Spinal cord (tissue), 10 donors: ENCODE measurements at places on chromosomes 13 and 19.

DNA sequence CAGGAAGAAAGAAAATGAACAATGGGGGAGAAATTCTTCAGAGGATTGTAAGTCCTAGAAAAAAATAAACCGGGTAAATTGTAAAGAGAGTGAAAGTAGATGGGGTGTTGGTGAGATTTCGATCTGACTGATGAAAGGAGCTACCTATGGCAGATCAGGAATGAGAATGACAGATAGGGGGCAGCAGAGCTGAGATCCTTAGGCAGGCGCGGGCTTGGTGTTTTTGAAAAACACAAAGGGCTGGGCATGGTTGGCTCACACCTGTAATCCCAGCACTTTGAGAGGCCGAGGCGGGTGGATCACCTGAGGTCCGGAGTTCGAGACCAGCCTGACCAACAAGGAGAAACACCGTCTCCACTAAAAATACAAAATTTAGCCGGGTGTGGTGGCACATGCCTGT is 1468.6 kb upstream of the SLC10A2 start:
- DNase-seq, result no peak

- DNase-seq, result no peak
Observed at GRCh38 chr19:2315818-2316353, 7.9 kb upstream of the LINGO3 start.

DNA sequence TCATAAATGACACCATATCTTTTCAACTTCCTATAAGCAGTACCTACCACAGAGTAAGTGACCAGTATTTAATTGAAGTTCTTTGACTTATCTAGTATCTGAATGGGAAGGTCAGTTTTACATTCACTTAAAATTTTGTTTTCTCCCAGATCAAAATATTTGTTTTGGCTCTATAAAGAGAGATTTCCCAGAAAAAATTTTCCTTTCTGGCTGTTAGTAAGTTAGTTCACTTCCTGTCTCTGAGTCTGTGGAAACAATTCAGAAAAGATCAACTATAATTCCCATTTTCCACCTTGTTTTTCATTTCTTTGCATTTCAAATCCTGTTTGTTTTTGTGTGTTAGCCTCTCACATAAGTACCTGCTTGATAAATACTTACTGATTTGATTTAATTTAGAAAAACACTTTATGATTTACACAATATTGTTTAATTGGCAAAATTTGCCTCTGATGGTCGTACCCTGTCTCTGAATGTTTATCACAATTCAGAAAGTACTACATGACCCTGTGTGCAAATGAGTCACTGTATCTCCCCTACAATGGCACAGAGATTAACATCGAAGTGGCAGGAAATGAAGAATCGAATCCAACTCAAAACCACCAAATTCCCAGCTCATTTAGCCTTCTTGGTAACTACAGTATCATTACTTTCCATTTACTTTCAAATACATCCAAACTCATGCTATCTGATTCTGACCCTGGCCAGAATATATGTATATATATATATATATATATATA is 15.4 kb upstream of the MED4 start:
- no peak for DNase-seq

GRCh38 chr13:31835932-31836331 is 96.6 kb downstream of the RXFP2 start:
- no peak for DNase-seq

DNA sequence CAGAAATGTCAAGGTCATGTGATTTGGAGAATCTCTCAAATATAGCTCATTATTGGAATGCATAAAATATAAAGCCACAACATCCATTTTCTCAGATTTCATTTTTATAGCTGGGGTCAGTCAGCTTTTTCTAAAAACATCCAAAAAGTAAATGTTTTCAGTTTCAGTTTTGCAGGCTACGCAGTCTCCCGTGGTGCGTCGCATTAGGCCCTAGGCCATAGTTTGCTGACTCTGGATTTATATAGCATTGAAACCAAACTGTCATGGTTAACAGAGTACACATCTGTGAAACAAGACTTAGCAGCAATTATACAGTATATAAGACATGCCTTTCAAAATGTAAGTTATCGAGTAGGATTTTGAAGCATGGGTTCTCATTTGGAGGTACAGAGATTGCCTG is 140.0 kb downstream of the IRS2 start:
- DNase-seq, result no peak

DNA sequence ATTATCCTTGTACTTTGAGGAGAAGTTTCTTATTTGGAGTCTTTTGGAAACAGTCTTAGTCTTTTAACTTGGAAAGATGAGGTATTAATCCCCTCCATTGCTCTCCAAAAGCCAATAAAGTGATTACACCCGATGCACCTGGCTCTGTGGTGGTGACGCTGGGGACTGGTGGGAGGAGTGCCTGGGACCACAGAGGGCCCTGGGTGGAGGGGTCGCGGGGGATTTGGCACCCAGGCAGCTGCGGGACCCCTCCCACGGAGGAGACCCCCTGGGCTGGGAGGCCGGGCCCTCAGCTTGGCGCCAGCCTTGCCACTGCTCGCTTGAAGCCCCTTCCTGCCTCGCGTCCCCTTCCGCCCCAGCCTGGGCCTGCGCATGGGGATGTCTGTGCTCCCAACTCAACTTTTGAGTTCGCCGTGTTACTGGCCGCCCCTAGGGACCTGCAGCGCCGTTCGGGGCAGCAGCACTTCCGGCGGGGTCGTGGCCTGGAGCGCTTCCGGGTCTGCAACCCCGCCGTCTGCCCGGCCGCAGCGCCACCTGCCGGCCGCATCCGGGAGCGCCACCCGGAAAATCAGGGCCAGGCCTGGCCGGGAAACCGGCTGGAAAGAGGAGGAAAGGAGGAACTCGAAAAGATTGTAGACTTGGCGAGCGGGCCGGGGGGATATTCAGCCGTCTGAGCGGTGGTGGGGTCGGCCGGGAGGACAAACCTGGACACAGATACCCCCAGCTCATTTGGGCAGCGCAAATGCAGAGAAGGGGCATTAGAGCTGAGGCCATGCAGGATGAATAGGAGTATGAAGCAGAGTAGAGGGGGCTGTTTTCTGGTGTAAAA is 8.4 kb downstream of the PEAK3 start:
- no peak for DNase-seq

DNA sequence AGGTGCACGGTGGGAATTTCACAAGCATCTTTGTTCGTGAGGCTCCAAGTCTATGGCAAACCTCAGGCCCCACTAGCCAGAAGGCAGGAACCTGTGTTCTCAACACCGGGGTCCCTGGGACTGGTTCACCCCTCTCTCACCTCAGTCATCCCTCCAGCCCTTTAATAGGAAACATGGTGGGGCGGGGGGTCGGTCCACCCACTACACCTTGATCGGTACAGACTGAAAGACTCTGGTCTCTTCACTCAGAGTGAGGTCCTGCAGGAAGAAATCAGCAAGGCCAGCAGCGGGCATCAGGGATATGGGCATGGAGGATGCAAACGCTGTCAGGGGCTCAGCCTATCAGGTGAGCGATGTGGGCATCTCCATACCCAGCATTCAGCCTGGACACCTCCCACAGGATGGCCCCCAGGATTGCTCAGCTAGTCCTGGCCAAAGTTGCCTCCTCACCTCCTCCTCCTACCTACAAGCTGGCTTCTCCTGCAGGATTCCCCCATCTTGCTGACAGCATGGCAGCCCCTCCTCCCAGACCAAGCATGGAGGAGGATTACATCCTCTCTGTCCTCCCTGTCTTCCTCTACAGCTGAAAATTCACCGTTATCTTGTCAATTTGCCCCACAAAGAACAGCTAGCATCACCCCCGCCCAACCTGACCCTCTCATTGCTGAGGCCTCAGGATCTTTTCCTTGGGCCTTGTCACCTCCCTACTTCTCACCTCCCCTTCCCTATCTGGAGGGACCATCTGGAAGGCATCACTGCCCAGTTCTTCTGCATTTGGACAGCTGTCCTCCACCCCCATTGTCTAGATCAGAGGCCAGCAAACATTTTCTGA is 37.3 kb upstream of the CD33 start:
- no peak for DNase-seq

GRCh38 chr19:16263141-16263761 is 61.4 kb upstream of the KLF2 start:
- no peak for DNase-seq

DNA sequence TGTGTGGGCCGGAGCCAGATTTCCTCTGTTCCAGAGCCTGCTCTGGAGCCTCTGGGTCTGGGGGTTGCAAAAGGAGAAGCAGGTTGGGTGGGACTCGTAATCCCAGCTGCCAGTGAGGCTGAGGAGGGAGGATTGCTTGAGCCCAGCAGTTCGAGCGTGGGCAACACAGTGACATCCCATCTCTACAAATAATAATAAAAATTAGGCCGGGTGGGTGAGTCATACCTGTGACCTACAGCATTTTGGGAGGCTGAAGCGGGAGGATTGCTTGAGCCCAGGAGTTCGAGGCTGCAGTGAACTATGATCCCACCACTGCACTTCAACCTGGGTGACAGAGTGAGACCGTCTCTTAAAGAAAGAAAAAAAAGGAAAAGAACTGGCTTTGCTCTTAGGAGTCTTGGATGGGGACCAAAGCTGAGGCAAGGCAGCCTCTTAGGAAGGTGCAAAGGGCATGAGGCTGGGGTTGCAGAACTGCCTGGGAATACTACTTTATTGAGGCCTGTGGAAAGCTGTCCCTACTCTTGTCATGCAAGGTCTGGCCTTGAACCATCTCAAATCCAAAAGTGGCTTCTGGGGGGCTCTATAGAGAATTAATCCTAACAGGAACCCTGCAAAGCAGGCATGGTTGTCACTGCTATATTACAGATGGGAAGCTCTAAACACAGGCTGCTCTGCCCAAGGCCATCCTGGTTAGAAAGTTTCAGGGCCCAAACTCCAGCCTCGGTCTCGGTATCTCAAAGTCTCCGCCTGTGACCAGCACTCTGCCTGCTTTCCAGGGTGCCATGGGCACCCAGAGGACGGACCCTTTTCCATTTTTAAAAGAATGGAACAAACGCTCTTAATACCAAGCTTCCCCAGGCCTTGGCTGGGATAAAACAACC is 880 bp upstream of the C19orf12 start:
- no peak for DNase-seq

GRCh38 chr19:14000691-14001375 is 5.3 kb downstream of the RFX1 start:
- DNase-seq, result no peak

GRCh38 chr13:71873418-71874247 is 6.6 kb upstream of the DACH1 start:
- DNase-seq, result no peak

- DNase-seq, result no peak
Observed at GRCh38 chr13:102838982-102839381, 6.8 kb upstream of the ERCC5 start.

DNA sequence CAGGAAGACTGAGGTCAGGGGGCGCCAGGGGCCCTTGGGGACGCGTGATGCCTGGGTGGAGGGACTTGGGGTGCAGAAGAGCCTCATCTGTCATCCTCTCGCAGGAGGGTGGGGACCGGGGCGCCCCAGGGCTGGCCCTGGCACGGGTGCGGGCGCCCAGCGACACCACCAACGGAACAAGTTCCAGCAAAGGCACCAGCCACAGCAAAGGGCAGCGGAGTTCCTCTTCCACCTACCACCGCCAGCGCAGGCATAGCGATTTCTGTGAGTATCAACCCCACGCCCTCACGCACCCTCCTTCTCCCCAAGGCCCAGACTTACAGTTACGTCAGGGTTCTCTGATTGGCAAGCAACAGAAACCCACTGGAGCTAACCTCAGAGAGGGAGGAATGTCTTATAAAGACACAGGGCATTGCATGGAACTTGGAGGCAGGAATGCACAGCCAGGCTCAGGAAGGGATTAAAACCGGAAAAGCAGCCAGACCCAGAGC is 29.4 kb downstream of the MARK4 start:
- no peak for DNase-seq
